ENCODE measurements at places on chromosomes 16 and 17. TPM values are rescaled to one million over a fixed set of nuclear protein-coding genes. Genes with fewer than 3 reads are reported as not detected.

GRCh38 chr16:30559690-30560089 lies 1.5 kb upstream of the ZNF764 start:
- DNase-seq: no peak

DNA sequence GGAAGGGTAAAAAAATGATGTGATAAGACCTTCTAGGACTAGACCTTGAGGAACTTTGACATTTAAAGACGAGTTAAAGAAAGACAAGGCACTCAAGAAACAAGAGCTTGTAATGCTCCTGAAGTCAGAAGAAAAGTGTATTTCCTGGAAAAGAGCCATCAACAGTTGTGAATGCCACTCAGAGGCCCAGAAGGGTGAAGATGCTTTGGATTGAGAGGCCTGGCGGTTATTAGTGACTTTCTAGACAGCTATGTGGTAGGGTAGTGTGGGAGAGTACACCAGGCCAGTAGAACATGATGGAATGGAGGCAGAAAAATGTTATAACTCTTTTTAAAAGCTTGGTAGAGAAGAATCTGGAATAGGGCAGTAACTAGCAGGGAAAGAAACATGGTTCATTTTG lies 34.1 kb upstream of the ANKFN1 start:
- no peak for DNase-seq

DNA sequence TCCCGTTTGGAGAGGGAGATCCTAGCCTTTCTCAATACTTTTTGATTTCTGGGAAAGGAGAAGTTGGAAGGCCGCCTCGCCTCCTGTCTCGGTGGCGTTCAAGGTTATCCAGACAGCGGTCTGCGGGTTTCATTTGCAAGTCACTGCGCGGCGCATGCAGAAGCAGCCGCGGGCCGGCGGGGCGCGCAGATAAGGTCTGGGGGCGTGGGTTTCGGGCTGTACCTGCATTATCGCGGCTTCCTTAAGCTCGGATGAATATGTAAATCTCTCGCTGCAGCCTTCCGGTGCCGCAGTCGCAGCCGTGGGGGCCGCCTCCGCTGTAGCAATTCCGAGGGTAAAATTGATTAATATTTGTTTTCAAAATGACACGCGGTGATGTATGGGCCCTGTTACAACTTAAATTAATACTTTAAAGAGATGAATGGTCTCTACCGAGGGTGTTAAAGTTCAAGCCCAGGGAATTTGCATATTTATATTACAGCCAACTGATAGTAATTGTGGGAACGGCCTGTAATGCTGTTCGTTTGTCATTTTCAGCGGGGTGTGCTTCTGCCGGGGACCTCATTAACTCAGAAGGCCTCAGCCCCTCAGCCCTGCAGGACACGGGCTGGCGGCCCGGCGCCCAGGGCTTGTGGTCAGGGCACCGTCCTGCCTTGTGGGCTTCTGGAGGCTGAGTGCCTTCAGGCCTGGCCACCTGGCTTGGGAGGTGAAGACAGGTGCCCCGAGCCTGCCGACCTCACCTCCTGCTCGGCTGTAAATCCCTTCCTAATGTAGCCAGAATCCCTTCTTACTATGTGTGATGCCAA lies 99.4 kb downstream of the CYLD start:
- DNase-seq: no peak

GRCh38 chr17:62627219-62627903 lies at the start of gene MRC2:
Gene MRC2 (plus strand): TSS chr17:62627670. CDS start chr17:62627803, 133 bp downstream.
- peak; percentile 18 for DNase-seq

- no peak for DNase-seq
Measured at GRCh38 chr17:3921006-3921405, 4.7 kb upstream of the P2RX1 start.

DNA sequence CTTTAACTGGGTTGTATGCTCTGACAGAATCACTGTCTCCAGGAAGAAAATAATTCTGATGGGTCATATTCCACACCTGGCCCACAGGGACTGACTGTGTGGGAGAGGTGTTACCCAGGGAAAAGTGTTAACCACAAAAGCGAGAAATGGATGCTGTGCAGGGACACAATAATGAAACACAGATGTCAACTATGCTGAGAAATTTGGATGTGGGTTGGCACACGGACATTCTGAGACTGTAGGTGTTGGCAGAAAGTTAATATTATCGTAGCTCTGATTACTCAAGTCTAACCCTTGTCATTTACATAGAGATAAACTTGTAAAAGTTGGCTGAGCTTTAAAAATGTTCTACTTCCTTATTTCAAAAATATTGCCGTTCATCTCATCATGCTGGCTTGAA lies 19.6 kb downstream of the TMC5 start:
- no peak for DNase-seq

The MFAP4 gene
- not detected for total RNA-seq

The KRTAP4-7 gene
- not detected for total RNA-seq

Data from natural killer cell (primary cell).